ENCODE measurements at places on chromosomes 12 and 14.

GRCh38 chr14:91153360-91153759 lies 39.5 kb downstream of the DGLUCY start:
- no peak for DNase-seq

DNA sequence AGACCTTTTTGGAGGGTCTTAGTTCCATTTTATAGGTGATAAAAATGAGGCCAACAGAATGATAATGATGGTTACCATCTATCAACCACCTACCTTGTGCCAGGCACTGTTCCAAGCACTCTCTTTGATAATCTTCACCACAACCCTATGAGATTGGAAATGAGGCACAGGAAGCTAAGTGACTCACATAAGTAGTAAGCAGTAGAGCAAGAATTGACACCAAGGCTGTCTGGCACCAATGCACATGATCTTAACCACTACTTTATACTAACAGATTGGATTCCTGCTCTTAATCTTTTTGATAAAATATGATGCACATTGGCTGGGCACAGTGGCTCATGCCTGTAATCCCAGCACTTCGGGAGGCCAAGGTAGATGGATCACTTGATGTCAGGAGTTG lies 91.4 kb downstream of the DRAM1 start:
- DNase-seq = no peak

GRCh38 chr14:53183611-53184010 lies 30.5 kb upstream of the DDHD1 start:
- no peak for DNase-seq

GRCh38 chr12:64603183-64603841 lies 7.0 kb upstream of the RASSF3 start:
- no peak for DNase-seq

- DNase-seq = no peak
Measured at GRCh38 chr14:87613881-87614280, 379.1 kb downstream of the GALC start.

- no peak for DNase-seq
Measured at GRCh38 chr12:25328072-25328712, 77.5 kb upstream of the KRAS start.

GRCh38 chr12:92951006-92951405 lies 21.9 kb upstream of the EEA1 start:
- DNase-seq = no peak

GRCh38 chr12:41224066-41224465 lies 35.9 kb downstream of the PDZRN4 start:
- no peak for DNase-seq

- DNase-seq = no peak
Measured at GRCh38 chr12:82436354-82436753, 78.0 kb downstream of the METTL25 start.

- no peak for DNase-seq
Measured at GRCh38 chr14:70340002-70340401, 19.5 kb downstream of the COX16 start.

- no peak for DNase-seq
Measured at GRCh38 chr12:44389896-44390295, 486.2 kb downstream of the NELL2 start.
